ENCODE measurements at places on chromosomes 3 and 15. TPM values are rescaled to one million over a fixed set of nuclear protein-coding genes. Genes with fewer than 3 reads are reported as not detected.

Gene PLCB2
- 140 TPM for total RNA-seq

Gene SH3BP5
- 40.9 TPM for total RNA-seq

- DNase-seq = no peak
- H3K36me3 ChIP-seq = no peaks in the 10 kb centered on the region
- no peak overlapping the region for H3K4me3 ChIP-seq
Observed at GRCh38 chr3:118809696-118810498, 224.7 kb downstream of the IGSF11 start.

Gene GOLGA6L4
- total RNA-seq = 1.7 TPM

DNA sequence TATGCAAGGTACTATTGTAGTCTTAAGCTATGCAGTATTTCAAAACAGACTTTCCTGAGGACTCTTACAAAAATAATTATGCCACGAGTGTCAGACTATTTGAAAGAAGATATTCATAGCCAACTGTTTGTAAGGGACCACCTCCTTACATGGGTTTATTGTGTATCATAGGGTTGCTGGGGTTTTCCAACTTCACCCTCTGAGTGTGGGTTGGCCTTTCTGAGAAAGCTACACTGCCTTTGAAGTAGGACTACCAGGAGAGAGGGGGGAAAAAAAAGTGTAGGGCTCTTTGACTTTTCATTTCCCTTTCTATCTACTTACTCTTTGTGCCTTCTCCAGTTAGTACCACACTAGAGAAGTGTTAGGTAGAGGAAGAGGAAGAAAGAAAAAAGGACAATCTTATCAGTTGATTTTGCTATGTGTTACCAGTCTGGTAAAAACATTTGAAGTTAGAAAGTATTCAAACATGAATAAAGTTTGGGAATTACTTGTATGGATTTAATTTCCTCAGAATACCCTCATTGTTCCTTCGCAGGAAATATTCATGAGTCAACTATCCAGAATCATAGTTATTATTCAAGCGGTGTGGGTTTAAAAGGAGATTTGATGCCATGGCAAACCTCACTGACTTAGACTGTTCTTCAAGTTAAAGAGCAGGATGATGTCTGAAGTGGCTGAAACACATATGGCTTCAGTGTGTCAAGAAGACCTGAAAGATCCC, 329.3 kb upstream of the THBS1 start:
- peaks cover 5% of the 10 kb centered on the region for H3K27me3 ChIP-seq
- peaks cover 3% of the 10 kb centered on the region for H3K4me1 ChIP-seq
- no peak overlapping the region for H3K27ac ChIP-seq
- DNase-seq = no peak
- no peaks in the 10 kb centered on the region for H3K36me3 ChIP-seq

DNA sequence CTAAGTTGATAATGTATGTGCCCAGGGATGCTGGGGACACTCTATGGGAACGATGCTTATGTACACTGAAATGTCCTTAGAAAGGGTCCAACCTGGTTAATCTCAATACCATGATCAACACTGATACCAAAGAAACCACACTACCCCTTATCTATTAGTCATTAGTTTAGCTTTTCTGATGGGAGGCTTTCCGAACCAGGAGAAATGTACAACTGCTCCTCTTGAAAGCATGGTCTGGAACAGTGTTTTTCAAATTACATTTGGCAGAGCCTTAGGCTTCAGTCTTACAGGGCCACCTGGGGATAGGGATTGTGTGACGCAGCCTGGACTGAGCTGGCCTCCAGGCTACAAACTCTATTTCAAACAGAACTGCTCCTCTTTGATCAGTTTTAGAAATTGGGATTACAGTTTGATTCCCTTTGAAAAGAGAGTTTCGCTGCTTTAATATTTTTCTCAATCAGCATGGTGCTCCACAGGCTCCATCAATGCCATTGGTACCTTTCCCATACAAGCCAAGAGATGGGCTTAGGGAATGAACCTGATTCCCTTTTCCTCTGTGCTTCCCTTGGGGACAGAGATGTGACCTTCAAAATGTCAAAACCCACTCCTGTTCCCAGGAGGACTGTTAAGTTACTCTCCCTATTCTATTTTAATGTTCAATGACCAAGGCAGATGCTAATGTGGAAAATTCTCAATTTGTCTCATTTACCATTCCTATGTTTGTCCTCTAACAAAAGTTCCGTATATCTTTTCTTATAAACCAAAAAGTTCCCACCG, 296.0 kb upstream of the ADAMTS9 start:
- no peak overlapping the region for H3K4me3 ChIP-seq
- H3K36me3 ChIP-seq = no peaks in the 10 kb centered on the region
- no peaks in the 10 kb centered on the region for H3K4me1 ChIP-seq
- H3K27ac ChIP-seq = no peak overlapping the region
- no peaks in the 10 kb centered on the region for H3K27me3 ChIP-seq

GRCh38 chr15:38299216-38299615, 46.6 kb downstream of the SPRED1 start:
- peaks cover 8% of the 10 kb centered on the region for H3K4me1 ChIP-seq
- no peaks in the 10 kb centered on the region for H3K36me3 ChIP-seq
- no peak overlapping the region for H3K27ac ChIP-seq
- H3K4me3 ChIP-seq = no peak overlapping the region
- no peak for DNase-seq

DNA sequence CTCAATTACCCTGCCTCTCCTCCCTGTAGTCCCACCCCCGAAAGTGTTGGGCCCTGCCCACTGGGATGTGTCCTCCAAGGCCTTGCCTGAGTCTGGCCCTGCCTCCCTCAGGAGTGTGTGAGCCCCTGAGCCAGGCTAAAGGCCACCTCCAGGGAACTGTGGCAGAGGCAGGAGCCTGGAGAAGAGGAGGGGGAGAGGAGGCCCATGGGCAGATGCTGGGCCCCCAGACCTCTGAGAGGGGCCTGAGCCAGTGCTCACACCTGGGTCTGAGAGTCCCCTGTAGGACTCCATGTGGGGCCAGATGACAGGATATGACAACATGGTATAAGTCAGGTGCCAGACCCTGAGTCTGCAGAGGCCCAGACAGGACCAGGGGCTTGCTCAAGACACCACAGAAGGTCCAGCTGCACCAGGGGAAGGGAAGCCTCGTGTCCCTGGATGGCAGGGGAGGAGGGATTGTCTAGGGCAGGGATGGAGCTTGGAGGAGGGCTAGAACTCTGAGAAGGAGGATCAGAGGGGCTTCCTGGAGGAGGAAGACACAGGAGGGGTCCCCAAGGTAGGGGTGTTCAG, 217.9 kb downstream of the TBC1D2B start:
- H3K4me3 ChIP-seq = no peak overlapping the region
- H3K27ac ChIP-seq = no peak overlapping the region
- H3K36me3 ChIP-seq = no peaks in the 10 kb centered on the region
- peaks cover 8% of the 10 kb centered on the region for H3K27me3 ChIP-seq
- no peak for DNase-seq

- peaks cover 23% of the 10 kb centered on the region for H3K36me3 ChIP-seq
- no peak for DNase-seq
- H3K4me3 ChIP-seq = peak overlapping the region; percentile 86
- peak overlapping the region; percentile 94 for H3K27ac ChIP-seq
- peaks cover 43% of the 10 kb centered on the region for H3K4me1 ChIP-seq
Observed at GRCh38 chr15:75639191-75639708, 774 bp downstream of the IMP3 start.

Gene CLDN18
- total RNA-seq = not detected

GRCh38 chr3:38829404-38829803, 13.4 kb upstream of the SCN10A start:
- DNase-seq = no peak
- peaks cover 4% of the 10 kb centered on the region for H3K27me3 ChIP-seq
- no peaks in the 10 kb centered on the region for H3K36me3 ChIP-seq
- H3K4me3 ChIP-seq = no peak overlapping the region

Gene NTRK3
- total RNA-seq = not detected

DNA sequence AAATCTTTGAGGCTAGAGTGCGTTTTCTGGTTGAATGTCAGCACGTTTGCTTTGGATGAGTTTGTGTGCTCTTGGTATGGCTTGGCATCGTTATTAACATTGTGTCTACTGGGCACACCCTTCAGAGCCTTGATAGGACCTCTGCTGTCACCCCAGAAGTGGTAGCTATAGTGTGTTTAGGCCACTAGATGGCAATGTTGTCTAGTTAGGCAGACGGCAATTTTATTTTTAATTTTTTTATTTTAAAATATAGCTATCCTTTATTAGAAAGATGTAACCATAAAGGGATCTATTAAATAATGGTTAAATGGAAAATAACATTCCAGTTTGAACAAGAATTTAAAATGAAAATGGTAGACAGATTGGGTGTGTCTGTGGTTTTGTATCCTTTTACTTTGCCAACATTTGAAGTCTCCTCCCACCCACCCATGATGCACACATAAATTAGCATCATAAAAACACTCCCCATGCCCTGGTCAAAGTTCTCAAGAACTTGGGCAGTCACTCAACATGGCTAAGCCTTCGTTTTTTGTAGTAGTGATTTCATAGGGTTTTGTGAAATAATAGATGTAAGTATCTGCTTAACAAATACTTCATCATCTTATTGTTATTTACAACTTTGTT, 200.7 kb downstream of the KCNH8 start:
- H3K36me3 ChIP-seq = no peaks in the 10 kb centered on the region
- no peaks in the 10 kb centered on the region for H3K4me1 ChIP-seq
- no peaks in the 10 kb centered on the region for H3K27me3 ChIP-seq
- no peak overlapping the region for H3K4me3 ChIP-seq
- DNase-seq = no peak

GRCh38 chr15:77510066-77511057, 89.7 kb downstream of the HMG20A start:
- no peaks in the 10 kb centered on the region for H3K36me3 ChIP-seq
- no peak for DNase-seq
- no peak overlapping the region for H3K27ac ChIP-seq

Gene BTLA
- 45.7 TPM for total RNA-seq

DNA sequence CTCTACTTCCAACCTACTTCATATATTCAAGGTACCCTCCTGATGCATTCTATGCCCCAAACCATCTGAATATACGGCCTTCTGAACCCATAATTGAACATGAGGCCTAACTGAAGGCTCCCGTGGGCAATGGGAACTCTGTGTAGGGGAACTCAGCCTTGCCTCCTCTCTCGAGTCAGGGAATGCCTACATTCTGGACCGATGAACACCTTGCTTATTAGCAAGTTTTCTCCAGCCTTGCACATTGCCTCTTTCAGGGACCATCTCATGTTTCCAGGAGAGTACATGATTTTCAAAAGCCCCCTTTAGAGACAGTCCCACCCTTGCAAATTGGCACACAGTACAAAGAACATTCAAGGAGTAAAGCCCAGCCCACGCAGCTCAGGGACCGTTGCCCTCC, 26.3 kb upstream of the GALNT15 start:
- H3K27ac ChIP-seq = no peak overlapping the region
- no peak overlapping the region for H3K4me3 ChIP-seq
- peaks cover 2% of the 10 kb centered on the region for H3K27me3 ChIP-seq
- DNase-seq = no peak
- peaks cover 15% of the 10 kb centered on the region for H3K4me1 ChIP-seq

Gene GAP43
- total RNA-seq = not detected

DNA sequence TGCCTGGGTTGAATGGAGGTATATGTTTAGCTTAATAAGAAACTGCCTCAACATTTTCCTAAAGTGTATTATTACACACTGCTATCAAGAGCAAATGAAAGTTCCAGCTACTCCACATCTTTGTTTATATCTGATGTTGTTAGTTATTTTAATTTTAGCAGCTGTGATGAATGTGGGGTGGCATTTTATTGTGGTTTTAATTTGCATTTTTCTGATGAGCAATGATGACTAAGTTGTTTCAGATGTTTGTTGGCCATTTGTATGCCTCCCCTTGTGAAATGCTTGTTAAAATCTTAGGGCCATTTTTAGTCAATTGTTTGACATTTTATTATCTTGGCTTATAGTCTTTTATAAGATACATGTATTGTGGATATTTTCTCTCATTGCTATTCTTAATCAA, 260.4 kb upstream of the SLCO3A1 start:
- no peak for DNase-seq
- no peak overlapping the region for H3K27ac ChIP-seq
- H3K36me3 ChIP-seq = no peaks in the 10 kb centered on the region
- peaks cover 23% of the 10 kb centered on the region for H3K27me3 ChIP-seq
- peaks cover 3% of the 10 kb centered on the region for H3K4me1 ChIP-seq

Gene CLEC3B
- not detected for total RNA-seq

DNA sequence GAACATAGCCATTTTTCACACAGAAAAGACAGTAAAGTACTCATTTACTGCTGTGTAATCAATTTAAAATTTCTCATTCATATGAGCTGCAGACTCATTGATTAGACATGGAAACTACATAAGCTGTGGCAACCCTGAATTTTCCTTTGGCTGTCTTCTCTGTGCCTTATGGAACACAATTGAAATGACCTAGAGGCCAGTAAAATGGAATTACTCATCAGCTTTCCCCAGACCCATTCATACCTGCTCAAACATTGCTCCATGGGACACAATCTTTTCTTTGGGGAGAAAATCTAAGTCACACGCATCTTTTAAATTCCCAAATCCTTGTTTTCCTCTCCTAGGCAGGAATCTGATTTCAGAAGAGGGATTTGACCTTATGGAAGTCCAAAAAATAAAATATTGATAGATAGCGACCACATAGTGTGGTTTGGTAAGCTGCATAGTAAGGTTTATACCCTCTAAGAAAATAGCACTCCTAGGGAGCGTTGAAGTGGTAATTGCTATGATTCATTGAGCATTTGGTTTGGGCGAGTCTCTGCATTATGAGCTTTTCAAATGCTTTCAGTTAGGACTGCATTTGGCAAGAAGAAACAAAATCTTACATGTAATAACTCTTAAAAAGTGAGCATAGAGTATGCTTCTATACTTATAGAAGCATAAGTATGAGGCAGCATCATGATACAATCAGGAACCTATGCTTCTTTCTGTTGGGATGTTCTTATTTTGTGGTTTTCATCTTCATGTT, 243.4 kb upstream of the GADL1 start:
- no peaks in the 10 kb centered on the region for H3K27me3 ChIP-seq
- no peak for DNase-seq
- peaks cover 5% of the 10 kb centered on the region for H3K4me1 ChIP-seq

DNA sequence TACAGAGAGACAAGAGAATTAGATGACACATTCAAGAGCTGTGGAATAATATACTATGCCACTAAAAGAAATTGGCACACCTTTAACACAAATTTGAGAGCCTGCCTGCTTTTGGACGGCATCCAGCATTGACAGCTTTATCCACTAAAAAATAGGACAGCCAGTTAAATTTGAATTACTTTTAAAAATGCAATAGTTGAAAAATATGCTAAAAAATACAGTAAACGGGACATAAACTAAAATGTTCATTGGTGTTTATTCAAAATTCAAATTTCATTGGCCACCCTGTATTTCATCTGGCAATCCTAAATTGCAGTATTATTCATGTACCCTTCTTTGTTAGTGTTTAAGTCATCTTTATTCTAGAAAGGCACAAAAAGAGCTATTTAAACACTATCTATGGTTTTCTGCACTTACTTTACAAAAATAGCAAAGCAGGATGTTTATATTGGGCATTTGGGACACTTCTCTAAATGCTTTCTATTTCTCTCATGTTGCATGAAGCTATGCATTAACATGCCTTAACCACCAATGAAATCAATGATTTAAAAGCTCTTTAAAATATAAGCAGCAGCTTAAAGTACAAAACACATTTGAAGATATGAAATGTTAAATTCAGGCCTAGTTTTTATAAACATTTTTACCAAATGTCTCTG, 160.1 kb downstream of the NEK10 start:
- no peaks in the 10 kb centered on the region for H3K36me3 ChIP-seq
- H3K27ac ChIP-seq = no peak overlapping the region
- no peaks in the 10 kb centered on the region for H3K27me3 ChIP-seq
- DNase-seq = no peak

Gene HRG
- total RNA-seq = not detected

Gene RAB27A
- total RNA-seq = 99.0 TPM

Gene DLEC1
- 4.2 TPM for total RNA-seq
